ENCODE measurements at places on chromosomes 13 and 19.

- DNase-seq, result no peak
Observed at GRCh38 chr13:110627351-110627750, 12.0 kb downstream of the NAXD start.

DNA sequence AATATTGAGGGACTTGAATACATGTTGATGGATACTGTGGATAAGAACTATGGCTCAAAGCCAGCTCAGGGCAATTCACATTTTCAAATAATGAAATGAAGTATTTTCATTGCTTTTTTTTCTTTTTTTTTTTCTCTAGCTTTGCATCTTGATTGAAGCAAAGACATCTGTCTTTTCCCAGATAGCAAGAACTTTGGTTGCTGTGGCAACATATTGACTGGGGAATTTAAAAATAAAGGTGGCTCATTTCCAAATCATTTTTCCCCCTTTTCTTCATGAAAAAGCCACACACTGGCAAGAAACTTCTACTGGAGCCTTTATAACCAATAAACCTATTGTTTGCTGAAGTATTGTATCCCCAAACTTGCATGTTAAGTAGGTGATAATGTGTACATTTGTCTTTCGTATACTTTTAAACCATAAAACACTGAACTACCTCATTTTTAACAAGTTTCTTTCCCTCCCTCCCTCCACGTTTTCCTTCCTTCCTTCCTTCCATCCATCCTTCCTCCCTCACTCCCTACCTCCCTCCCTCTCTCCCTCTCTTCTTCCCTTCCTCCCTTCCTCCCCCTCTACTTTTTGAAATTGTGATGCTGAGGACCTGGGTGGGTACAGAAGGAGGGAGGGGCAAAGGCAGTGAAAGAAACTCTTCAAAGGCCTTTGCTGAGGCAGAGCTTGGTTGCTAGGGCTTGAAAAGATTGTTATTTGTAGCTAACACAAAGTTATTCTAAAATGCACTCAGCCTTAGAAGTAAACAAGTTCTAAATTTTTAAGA lies 343.5 kb upstream of the SPRY2 start:
- no peak for DNase-seq

- DNase-seq, result no peak
Observed at GRCh38 chr19:16337809-16338469, 13.3 kb downstream of the KLF2 start.

DNA sequence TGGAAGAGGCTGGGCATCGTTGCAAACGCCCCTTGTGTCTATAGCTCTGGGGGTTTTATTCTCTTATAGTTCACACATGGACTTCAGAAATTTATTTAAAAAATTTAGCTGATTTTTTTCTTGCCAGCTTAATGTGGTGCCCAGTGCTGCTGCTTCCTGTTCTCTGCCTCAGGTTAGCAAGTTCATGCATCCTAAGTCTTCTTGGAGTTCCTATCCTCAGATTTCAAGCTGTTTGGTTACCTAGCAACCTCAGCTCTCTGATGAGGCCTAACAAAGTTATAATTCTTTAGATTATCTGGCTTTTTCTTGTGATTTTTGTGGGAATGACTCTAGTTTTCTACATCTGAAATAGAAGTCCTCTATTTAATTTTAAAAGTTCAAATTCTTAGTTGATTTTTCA lies 250.9 kb downstream of the MAB21L1 start:
- DNase-seq, result no peak

- no peak for DNase-seq
Observed at GRCh38 chr13:74006666-74007065, 127.5 kb downstream of the KLF12 start.

- DNase-seq, result no peak
Observed at GRCh38 chr13:100044936-100045335, 44.0 kb upstream of the PCCA start.

- no peak for DNase-seq
Observed at GRCh38 chr13:42370229-42370628, 98.3 kb downstream of the AKAP11 start.

GRCh38 chr19:57106722-57107235 lies 13.0 kb upstream of the USP29 start:
- DNase-seq, result no peak
